ENCODE measurements at places on chromosomes 4 and X. TPM values are rescaled to one million over a fixed set of nuclear protein-coding genes. Genes with fewer than 3 reads are reported as not detected.

The CYP2U1 gene
- 5.8 TPM for total RNA-seq

The LUZP4 gene
- not detected for total RNA-seq

The SPARCL1 gene
- 60.4 TPM for total RNA-seq

The SLC10A7 gene
- total RNA-seq: 7.3 TPM

The EMD gene
- 61.8 TPM for total RNA-seq

The ARL13A gene
- total RNA-seq: not detected

The STOX2 gene
- 2.3 TPM for total RNA-seq

The MAPK10 gene
- 0.07 TPM for total RNA-seq

The HTN1 gene
- 6.1 TPM for total RNA-seq

The CXCL10 gene
- total RNA-seq: 3.6 TPM

The S100G gene
- not detected for total RNA-seq

The STATH gene
- not detected for total RNA-seq

The GRIA2 gene
- total RNA-seq: not detected

The MTMR8 gene
- 0.05 TPM for total RNA-seq

The CCSER1 gene
- not detected for total RNA-seq

The XPNPEP2 gene
- not detected for total RNA-seq

The TAF7L gene
- 1.00 TPM for total RNA-seq

The PAGE2B gene
- total RNA-seq: not detected

The MAGEA3 gene
- total RNA-seq: not detected

The TRAM1L1 gene
- total RNA-seq: 0.89 TPM

The PDHA1 gene
- total RNA-seq: 50.4 TPM

The RTL9 gene
- not detected for total RNA-seq

The VEGFC gene
- 37.3 TPM for total RNA-seq

The VCX3A gene
- not detected for total RNA-seq

The XAGE1A gene
- total RNA-seq: not detected

The ODAPH gene
- total RNA-seq: not detected

The PHKA1 gene
- total RNA-seq: 6.3 TPM

The KLHL15 gene
- total RNA-seq: 3.2 TPM

The PCSK1N gene
- total RNA-seq: not detected

The SYAP1 gene
- total RNA-seq: 25.6 TPM

The TMEM154 gene
- total RNA-seq: 13.3 TPM

The GTPBP6 gene
- total RNA-seq: 52.0 TPM

The RIBC1 gene
- total RNA-seq: 0.33 TPM

The PF4V1 gene
- total RNA-seq: not detected

The ALAS2 gene
- total RNA-seq: not detected

The SSX2 gene
- total RNA-seq: not detected

The CT47A7 gene
- not detected for total RNA-seq

The BEX1 gene
- 1.00 TPM for total RNA-seq

The PAGE1 gene
- total RNA-seq: not detected

The DRD5 gene
- total RNA-seq: not detected

The GPRASP1 gene
- total RNA-seq: 0.13 TPM

The OCIAD2 gene
- total RNA-seq: 127 TPM

The LRIT3 gene
- not detected for total RNA-seq

The PPP1R2C gene
- total RNA-seq: not detected

The IDS gene
- 27.8 TPM for total RNA-seq

The RPL34 gene
- 1,105 TPM for total RNA-seq

The RAB39B gene
- not detected for total RNA-seq

The CT55 gene
- not detected for total RNA-seq

The UBA6 gene
- 59.7 TPM for total RNA-seq

The GSX2 gene
- not detected for total RNA-seq

The MAGEE2 gene
- total RNA-seq: not detected

The QDPR gene
- total RNA-seq: 15.1 TPM

The PRSS12 gene
- 5.1 TPM for total RNA-seq
